D721Med (cell line): ENCODE measurements at places on chromosomes 2 and 18.

DNA sequence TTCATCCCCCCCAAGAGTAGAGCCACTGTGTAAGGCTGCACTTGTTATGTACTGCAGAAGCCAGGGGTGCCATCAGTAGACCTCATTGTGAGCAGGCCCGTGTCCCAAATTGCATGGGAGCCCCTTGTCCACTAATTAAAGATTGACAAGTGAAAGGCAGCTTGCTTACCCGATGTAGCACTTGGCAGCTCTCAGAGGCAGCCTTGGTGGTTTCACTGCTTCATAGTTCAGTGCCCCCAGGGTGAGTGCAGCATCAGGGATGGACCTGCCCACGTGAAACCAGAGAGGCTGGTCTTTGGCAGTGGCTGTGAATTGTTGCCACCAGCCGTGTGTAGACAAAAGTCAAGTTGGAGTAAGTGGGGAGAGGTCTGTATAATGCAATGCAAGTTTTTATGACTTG lies 13.3 kb downstream of the TUBB6 start:
- no peak for DNase-seq

DNA sequence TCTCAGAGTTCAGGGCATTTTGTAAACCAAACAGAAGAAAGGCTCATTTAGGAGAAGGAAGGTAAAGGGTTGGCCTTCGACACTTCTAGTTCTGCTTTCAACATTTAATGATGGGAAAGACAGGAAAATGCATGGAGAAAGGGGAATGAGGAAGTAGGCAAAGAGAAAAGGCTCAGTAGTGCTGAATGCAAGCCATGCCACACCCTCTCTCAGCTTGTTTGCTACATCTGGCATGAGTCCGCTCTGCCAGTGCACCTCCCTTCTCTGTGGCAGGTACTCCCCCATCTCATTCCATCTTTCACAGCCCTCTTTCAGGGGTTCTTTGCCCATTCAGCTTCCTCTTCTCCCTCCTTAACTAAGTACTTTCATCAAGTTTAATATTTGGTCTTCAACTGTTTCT lies 120.9 kb upstream of the ITGB6 start:
- DNase-seq: no peak

GRCh38 chr2:4135765-4136164 lies 432.4 kb downstream of the DCDC2C start:
- no peak for DNase-seq

DNA sequence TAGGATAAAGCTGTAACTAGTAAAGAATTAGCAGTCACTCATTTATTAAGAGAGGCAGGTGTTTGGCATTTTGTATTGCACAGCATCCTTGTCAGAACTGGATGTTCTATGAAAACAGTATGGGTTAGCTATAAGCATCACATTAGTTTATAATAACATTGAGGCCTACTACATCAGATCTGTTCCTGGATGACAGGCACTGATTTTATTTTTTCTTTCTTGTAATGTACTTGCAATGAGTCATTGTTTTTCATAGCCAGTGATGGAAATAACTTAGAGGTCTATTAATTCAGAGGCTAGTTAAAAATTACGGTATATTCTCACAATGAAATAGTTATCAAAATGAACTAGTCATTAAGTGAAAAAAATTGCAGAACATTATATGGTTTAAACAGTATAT lies 13.0 kb upstream of the RMDN2 start:
- no peak for DNase-seq

- no peak for DNase-seq
Observed at GRCh38 chr2:39874236-39874635, 95.2 kb upstream of the THUMPD2 start.

GRCh38 chr2:63740020-63740419 lies 101.7 kb upstream of the UGP2 start:
- no peak for DNase-seq

GRCh38 chr2:128446049-128446873 lies 127.6 kb upstream of the HS6ST1 start:
- DNase-seq: no peak

DNA sequence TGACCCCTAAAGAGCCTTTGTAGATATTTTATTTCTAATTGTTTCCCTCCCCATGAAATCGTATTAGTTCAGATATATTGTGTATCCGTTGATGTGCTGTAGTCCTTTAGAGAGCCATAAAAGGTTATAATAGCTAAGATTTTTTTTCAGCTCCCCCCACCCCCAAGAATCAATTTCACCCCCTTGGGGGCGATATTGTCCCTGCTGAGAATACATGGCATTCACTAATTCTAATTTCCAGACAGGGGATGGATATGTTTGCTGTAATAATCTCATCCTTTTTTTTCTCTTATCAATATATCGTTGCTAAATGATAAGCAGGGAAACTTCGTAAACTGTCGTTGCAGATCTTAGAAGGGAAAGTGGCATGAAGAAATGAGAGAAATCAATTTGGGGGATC lies 530.7 kb downstream of the TMEM182 start:
- DNase-seq: no peak

GRCh38 chr2:163943403-163944346 lies 207.9 kb upstream of the FIGN start:
- DNase-seq: no peak

DNA sequence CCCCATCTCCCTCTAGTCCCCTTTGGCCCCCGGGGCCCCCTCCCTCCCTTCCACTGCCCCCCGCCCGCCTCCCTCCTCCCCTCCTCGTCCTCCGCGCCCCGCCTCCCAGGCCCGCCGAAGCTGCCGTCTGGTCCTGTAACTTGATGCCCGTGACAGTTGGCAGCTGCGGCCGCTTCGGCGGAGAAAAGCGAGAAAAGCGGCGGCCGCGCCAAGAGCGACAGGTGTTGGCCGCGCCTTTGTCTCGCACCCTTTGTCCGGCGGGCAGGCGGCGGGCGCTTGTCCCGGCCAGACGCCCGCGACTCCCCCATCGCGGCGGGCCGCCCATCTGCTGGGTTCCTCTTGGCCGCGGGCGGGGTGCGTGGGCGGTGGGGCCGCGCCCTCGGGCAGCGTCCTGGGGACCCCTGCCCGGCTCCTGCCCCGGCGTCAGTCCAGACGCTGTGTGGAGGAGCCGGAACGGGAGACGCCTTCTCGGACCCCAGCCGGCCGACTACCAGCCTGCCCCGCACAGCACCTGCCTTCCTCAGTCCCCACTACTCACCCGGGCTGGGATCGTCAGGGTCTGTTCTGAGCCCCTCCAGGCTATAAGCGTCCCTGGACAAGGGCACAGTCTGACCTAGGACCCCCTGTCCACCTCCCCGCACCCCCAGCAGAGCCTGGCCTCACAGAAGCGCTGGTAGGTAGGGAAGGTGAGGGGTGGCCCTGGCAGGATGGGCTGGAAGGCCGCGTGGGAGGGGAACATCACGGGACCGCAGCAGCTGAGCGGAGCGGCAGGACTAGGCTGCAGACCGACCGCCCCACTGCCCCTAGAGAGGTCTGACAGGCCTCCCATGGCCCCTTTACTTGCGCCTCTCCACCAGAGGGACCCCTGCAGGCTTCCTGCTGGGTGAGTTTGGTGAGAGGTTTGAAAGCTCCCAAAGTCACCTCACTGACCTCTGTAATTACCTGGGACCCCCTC lies 1.2 kb upstream of the HES6 start:
- peak; percentile 64 for DNase-seq

GRCh38 chr2:166700079-166700478 lies 188.2 kb upstream of the XIRP2 start:
- DNase-seq: no peak

DNA sequence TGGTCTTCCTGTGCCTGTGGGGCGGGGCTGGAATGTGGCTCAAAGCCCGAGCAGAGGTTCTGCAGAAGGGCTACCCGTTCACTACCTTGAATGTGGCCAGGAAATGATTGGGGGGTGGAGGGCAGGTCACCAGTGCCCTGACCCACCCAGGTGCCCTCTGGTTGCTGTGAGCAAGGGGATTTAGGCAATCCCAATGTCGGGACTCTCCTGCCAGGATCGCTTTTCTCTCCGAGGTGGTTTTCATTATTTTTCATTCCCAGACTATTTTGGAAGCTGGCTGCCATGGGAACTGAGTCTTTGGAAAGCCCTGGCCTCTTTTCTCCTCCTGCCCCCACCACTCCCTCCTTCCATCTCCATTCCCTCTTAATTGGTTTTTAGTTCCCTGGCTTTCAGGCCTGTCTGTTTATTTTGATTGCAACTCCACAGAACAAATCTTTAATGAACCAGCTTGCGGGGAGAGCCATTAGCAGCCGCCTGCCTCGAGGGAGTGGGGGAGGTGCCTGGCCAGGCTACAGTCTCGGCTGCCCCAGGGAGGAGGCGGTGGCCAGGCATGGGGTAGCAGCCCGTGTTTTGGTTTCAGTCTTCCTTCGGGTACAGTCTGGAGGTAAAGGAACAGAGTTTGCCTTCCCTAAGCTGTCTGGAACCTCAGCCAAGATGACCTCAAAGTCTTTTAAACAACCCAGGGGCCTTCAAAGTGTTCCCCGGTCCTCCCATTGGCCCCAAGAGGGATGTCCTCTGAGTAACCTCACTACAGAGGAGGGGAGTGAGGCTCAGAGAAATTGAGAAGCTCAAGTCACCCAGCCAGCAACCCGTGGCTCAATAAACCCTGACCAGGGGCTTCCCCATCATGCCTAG lies 114.4 kb upstream of the HAAO start:
- DNase-seq: no peak

GRCh38 chr2:74104839-74105238 lies 42.9 kb downstream of the BOLA3 start:
- DNase-seq: no peak

- peak; percentile 40 for DNase-seq
Observed at GRCh38 chr2:101473911-101474701, 806 bp downstream of the RFX8 start.

DNA sequence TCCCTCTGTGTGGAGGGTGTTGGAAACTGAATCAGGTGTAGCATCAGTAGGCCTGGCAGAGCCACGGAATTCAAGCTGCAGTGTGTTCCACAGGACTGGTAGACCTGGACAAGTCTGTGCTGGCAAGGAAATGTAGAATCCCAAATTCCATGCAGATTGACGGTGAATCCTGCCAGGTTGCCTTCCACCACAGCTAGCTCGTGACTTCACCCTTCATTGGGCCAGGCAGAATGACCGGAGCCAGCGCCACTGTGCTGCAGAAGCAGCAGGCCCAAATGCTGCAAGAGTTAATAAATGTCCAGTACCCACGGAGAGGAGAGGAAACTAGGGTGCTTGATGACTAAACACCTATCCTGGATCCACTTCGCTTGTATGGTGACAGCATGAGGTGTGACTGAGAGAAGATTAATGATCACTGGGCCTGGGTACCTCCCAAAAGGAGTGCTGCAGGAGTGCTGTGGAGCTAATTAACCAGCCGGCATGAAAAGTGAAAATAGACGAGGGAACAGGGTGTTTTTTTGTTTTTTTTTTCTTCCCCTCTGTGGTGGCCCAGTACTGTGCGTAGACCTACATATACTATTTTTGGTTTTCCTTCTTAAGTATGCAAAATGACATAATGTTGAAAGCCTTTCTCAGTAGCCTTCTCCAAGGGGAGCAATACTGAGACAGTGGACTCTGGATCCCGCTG lies 122.2 kb downstream of the TANC1 start:
- DNase-seq: no peak

GRCh38 chr2:106990297-106990696 lies 104.3 kb upstream of the ST6GAL2 start:
- DNase-seq: no peak

- DNase-seq: no peak
Observed at GRCh38 chr2:13260402-13260801, 543.7 kb downstream of the TRIB2 start.

GRCh38 chr2:164014791-164015190 lies 279.0 kb upstream of the FIGN start:
- no peak for DNase-seq

DNA sequence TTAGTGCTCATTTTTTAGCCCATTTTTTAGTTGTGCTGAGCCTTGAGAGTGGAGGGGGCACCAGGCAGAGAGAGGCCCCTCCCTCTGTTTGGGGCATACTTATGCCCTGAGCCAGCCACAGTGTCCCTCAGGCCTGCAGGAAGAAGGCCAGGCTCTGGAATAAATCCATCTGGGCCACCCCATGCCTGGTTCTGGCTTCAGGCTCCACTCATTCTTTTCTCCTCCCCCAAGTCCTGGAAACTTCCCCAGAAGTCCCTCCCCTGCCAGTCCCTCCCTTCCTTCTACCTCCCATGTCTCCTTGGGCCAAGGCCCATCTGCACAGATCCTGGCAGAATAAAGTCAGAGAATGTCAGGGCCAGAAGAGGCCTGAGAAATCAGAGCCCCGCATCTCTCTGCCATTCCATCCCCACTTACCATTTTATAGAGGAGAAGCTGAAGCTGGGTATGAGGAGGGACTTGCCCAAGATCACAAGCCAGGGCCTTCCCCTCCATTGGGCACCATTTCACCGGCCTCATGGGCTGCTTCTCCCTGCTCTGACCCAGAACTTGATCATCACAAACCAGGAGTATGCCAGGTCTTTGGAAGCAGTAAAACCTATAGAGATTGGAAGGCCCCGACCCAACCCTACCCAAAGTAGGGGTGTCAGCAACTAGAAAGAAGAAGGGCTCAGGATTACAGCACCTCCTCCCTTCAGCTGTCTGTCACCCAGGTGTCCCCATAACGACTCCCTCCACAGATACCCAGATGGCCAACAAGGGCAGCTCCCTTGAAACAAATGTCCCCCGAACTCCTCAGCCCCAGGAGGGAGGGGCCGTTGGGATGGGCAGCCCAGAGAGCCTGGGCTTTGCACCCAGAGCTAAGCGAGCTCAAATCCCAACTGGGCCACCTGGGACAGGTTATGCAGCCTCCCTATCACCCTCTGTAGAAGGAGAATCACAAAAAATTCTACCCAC lies 108.4 kb downstream of the POLR1A start:
- no peak for DNase-seq

DNA sequence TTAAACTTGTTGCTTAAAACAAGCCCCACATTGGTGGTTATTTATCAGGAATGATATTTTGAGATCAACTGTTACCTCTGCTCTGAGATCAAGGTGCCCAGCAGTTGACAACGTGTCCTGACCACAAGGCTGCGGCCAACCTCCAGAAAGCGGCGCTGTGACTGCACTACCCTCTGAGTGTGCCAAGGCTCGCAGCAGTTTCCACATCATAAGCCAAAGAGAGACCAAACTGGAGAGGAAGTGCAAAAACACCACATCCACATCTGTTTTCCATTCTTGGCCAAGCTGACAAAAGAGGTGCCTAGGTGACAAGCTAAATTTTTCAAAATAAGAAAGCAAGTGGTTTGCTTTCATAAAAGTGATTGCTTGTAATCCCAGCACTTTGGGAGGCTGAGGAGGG lies 410.8 kb upstream of the POU3F3 start:
- no peak for DNase-seq

GRCh38 chr2:48530033-48530811 lies at the start of gene STON1:
Gene STON1 (plus strand): TSS chr2:48530154. CDS start chr2:48580634, 50,480 bp downstream.
- peak; percentile 49 for DNase-seq

- no peak for DNase-seq
Observed at GRCh38 chr2:240637116-240637900, 12.0 kb downstream of the GPR35 start.

DNA sequence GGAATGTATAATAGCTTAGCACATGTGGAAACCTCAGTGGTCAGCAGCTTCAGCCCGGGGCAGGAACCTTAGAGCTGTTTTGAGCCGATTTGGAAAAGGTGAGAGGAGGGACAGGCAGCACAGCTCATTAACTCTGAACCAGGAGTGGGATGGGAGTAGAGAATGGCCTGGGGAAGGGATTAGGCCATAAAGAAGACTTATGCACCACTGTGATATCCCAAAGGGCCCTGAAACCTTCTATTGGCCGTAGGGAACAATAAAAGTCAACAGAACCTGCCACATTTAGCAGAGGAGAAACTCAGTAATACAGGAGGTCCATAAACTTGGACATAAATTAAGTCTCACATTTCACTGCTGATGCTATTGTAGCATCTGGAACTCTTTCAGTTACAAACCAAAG lies 124.2 kb upstream of the REV1 start:
- no peak for DNase-seq

GRCh38 chr2:48265169-48266030 lies 264.6 kb upstream of the STON1 start:
- DNase-seq: no peak

GRCh38 chr2:100615471-100615870 lies 52.7 kb downstream of the PDCL3 start:
- no peak for DNase-seq
